ENCODE measurements at places on chromosomes 7 and 10.

- ATAC-seq = no peak
Measured at GRCh38 chr10:34699904-34700517, 115.1 kb downstream of the PARD3 start.

DNA sequence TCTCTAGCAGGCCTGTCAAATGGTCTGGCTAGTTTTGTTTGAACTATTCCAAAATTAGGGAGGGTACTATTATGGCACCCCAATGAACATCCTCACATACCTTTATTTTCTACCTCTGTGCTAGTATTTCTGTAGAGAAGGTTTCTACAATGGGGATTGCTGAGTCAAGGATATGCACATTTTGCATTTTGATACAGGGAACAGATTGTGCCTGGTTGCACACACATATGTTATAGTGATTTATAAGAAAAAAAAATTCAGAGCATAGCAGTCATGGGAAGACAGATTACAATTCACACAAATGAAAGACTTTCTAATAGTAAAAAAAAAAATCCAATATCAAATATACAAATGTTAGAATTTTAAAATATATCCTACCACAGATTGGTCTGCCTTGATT, 14.1 kb upstream of the NRBF2 start:
- ATAC-seq = no peak

GRCh38 chr10:31619531-31620061, 300.6 kb downstream of the ZEB1 start:
- no peak for ATAC-seq

- peak; percentile 71 for ATAC-seq
Measured at GRCh38 chr7:44678471-44679179, 70.0 kb upstream of the ZMIZ2 start.

- ATAC-seq = no peak
Measured at GRCh38 chr10:57535306-57535705, 732.4 kb downstream of the IPMK start.

GRCh38 chr7:91169830-91170191, 94.4 kb upstream of the FZD1 start:
- ATAC-seq = no peak

GRCh38 chr7:8314566-8314965, 52.6 kb upstream of the ICA1 start:
- no peak for ATAC-seq

GRCh38 chr10:65024886-65025285, 1503.7 kb downstream of the REEP3 start:
- ATAC-seq = no peak

DNA sequence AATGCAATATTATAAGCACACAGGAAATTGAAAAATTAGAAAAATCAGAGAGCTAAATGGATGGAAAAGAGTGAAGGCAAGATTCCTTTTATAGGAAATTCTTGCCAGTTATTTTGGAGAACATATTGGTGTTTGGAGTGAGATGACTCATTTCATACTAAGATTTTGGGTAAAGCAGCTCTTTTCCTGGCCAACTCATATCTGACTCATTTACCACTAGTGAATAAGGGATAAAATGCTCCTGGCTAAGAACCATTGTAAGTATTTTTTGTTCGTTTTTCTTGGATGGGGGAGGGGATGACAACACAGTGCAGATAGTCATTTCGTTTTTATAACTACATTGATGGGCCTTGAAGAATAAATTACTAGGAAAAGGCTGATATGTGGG, 139.3 kb downstream of the TWIST1 start:
- ATAC-seq = peak; percentile 69

DNA sequence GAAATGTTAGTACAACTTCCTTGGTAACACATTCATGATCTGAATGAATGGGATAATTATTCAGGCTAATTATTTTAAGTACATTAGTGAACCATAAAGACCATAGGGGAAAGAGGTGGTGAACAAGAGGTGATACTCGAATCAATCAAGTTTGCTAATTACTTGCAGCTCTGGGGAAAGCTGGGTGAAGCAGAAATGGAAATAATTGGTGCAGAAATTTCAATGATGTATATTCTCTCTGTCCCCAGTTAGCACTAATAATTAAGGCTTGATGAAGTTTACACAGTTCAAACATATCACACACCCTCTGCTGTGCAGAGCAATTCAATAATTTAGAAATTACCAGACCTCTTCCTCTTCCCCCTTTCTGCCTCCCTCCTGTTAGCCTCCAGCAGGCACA, 49.4 kb upstream of the OPALIN start:
- ATAC-seq = no peak

DNA sequence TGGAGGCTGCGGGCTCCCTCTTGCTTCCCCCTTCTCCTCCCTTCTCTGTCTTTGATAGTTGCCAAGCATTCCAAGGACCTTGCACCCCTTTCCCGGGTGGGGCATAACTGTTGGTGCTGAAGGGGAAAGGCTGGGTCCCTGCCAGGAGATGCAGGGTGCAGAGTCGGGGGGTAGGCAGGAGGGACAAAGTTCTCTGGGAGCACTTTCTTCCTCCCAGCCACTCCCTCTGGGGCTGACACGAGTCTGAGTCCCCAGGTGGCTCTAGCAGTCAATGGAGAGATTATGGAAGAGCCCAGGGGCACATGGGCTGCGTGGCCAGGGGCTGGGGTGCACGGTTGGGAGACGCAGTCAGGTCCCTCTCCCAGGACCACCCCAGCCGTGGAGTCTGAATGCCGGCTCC, 2.1 kb downstream of the CLDN15 start:
- no peak for ATAC-seq

DNA sequence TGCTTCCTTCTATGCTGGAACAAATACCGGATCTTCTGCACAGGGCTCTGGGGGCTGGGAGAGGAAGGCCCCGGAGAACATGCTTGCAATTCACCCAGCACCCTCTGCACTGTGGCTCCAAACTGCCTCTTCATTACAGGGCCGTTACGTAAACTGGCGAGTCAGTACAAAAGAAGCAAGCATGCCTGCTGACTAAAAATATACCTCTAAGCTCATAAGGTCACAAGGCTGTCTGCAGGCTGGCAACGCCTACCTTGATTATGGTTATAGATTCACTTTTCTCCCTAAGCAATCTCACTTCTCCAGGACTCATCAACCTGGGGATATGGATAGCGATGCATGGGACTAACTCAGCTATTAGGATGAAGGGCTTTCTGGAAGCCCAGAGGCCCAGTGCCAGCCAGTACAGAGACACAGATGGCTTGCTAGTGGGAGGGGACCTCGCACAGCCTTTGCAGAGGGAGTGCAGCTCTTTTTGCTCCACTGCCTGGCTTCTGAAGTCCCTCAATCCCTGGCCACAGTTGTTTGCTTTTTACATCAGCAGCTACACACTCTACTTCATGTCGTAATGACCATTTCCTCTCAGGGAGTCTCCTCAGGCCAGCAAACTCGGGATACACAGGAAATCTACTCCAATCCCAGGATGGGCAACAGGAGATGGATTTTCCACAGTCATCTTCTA, 96.1 kb downstream of the SH3PXD2A start:
- peak; percentile 69 for ATAC-seq

DNA sequence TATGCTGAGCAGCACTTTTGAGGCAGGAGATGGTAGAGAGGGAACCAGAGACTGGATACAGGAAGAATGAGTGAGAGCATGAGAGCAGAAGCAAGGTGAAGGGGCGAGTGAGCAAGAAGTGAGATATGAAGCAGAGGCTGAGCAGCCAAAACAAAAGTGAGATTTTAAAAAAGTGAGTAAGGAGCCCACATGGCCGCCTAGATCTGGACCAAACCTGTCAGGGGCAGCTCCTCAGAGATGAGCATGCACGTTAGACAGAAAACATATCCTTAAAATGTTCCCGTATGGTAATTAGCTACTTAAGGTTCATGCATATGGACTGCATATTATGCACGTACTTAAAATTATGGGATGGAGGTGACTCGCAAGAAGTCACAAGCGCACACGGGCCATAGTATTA, 22.5 kb downstream of the TMEM176A start:
- no peak for ATAC-seq

- ATAC-seq = no peak
Measured at GRCh38 chr7:101620395-101620794, 8.7 kb downstream of the MYL10 start.

DNA sequence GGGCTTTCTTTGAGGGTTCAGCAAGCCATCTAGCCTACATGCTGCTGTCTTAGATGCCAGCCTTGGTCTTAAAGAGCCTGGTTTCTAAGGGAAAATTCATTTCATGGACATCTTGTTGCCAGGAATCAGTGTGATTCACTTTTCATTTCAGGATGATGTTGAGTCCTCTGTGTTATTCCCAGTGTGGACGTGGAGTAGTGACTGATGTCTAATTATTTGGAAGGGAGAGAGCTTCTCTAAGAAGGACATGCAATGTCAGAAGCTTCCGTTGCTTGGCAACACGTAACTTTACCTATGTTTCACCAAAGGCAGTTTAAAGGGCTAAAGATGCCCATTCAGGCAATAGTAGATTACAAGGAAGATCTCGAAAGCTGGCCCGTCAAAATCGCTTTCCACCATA, 89.0 kb downstream of the PTPRE start:
- ATAC-seq = no peak

DNA sequence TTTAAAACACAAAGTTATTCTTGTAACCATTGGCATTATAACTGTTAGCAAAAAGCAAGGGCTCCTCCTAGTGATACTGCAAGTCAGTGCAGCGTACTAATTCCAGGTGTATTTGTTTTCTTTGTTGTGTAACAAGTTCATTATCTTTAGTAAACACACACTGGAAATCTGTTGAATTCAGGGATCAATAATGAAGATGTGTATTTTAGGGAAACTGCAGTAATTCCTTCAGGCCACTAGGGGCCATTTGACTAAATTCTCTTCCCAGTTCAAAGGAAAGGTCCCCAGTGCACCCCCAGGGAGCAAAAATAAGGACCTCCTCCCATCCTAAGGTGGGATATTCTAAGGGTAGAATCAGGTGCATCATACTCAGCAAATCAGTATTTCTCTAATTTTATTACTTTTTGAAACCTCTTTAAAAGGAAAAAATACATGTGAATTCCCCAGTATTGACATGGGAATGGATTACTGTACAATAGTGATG, 158.6 kb upstream of the LYZL1 start:
- peak; percentile 46 for ATAC-seq

DNA sequence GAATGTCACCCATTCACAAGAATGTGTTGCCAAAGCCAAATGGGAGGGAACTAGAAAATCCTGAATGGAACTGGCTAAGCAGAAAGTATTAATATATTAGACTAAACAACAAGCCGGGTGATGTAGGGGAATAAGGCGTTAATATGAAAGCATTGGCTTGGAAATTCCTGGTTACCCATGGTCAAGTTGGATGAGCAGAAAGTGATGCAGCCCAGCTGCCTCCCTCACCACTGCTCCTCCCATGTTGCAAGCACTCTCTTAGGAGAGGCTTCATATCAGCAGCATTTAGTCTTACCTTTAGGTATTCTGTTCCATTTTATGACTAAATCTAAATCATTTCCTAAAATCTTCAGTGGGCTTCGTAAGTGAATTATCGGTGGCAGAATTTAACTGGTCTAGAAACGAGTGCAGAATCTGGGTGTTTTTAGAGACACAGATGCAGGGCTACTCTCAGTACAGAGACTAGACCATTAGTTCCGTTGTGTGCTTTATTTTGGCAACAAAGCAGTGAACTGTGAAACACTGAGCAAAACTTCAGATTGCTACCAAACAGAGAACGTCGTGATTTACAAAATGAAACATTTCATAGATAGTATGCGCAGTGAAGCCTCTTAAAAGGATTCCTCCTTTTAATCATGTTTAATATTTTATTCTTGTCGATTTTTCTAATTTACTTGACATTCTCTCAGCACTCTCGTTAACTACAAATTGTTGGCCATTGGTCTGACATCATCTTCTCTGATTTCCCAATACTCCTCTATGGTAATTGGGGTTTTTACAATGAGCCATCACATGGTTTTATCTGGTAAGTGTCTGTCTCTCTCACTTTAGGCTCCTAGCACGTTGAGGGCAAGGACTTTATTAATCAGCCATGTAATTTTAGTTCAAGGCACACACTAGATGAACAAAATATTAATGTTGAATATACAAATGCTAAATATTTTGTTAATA, 22.0 kb upstream of the HGF start:
- no peak for ATAC-seq

DNA sequence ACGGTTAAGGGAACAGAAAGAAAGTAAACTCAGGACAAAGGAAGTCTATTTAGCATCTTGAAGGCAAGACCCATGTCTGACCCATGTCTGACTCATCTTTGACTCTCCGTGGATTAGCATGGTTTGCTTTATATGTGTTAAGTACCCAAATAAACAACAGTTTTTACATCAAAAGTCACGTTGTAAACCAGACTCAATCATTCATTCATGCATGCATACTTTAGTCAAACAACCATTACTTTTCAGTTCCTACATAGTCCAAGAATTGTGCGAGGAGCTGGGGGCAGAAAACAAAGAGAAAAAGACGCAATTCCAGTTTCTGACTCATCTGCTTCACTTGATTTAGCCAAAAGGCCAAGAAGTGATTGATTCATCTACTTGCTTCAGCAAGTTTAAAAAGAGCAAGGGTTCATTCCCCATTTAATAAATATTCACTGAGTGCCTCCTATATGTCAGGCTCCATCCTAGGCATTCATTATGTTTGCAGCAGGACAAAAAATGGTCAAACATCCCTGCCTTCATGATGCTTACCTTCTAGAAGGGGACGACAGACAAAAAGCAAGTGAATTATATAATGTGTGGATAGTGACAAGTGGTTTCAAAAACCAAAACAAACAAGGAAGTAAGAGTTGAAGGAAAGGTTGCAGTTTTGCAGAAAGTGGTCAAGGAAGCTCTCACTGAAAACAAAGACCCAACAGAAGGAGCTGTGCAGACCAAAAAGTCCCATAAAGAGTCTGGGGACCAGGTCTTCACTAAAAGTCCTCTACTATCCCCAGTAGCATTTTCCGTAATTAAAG, 116.2 kb downstream of the FAM107B start:
- no peak for ATAC-seq

DNA sequence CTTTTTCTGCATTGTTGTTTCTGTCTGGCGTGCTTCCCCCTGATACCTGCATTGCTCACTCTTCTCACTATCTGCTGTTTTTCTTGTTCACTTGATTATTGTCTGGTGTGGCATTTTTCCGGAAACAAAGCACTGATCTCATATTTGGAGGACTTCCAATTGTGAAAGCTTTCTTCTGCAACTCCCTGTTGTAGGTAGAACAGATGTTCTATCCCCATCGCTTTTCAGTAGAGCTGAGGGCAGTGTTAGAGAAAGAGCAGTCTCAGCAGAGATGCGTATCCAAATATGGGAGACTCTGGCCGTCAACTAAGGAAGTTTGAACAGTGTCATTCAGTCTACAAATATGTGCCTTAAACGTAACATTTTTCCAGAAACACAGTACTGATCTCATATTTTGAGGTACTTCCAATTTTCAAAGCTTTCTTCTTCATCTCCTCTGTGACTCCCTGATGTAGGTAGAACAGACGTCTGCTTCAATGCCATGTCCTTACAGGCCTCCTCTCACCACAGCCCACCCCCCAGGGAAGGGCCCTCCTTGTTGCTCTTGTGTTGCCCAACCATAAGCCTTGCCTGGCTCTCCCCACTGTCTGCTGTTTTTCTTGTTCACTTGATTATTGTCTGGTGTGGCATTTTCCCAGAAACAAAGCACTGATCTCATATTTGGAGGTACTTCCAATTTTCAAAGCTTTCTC, 27.1 kb upstream of the GJD4 start:
- ATAC-seq = no peak

GRCh38 chr7:11427686-11428273, 404.2 kb downstream of the THSD7A start:
- peak; percentile 84 for ATAC-seq

GRCh38 chr7:70040970-70041766, 442.9 kb downstream of the AUTS2 start:
- ATAC-seq = peak; percentile 26

GRCh38 chr10:114957122-114957521, 19.1 kb downstream of the TRUB1 start:
- peak; percentile 87 for ATAC-seq
